ENCODE measurements at places on chromosomes 5 and 9.
A peak's percentile ranks its signal among the peaks of the same experiment; 100 is the strongest.

DNA sequence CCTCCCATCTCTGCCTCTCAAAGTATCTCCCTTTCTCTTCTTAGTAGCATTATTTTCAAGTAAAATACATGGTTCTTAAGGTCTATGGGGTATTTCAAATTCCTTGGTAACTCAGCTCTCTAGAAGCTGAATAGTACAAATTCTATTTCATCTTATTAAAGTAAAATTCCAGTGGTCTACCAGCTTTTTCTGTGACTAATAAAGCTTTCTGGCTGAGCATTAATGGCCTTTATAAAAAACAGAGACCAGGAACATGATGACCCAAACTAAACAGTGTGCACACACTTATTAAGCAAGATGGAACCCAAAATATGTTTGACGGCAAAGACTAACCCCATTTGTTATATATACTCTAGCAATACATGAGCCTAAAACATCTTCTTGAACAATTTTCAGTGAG, 142.6 kb downstream of the OR2K2 start:
- DNase-seq = no peak

- no peak for DNase-seq
Observed at GRCh38 chr9:19022206-19022605, 10.8 kb downstream of the SAXO1 start.

DNA sequence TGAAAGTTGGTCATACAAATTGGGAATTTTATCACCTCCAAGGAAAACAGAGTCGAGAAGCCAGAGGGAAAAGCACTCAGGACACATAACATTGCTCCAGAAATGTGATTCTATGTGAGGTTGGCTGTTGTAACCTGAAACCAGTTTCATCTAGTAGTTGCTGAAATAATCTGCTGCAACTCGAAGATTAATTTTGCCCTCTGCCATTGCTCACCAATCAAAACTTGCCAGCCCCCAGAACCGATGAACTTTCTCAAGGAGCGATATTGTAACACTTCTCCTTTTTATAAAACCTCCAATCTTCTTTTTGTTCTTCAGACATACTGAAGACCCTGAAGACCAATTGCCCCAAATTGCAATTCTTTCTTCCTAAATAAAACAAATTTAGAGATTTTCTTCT, 31.1 kb downstream of the C5orf58 start:
- no peak for DNase-seq

DNA sequence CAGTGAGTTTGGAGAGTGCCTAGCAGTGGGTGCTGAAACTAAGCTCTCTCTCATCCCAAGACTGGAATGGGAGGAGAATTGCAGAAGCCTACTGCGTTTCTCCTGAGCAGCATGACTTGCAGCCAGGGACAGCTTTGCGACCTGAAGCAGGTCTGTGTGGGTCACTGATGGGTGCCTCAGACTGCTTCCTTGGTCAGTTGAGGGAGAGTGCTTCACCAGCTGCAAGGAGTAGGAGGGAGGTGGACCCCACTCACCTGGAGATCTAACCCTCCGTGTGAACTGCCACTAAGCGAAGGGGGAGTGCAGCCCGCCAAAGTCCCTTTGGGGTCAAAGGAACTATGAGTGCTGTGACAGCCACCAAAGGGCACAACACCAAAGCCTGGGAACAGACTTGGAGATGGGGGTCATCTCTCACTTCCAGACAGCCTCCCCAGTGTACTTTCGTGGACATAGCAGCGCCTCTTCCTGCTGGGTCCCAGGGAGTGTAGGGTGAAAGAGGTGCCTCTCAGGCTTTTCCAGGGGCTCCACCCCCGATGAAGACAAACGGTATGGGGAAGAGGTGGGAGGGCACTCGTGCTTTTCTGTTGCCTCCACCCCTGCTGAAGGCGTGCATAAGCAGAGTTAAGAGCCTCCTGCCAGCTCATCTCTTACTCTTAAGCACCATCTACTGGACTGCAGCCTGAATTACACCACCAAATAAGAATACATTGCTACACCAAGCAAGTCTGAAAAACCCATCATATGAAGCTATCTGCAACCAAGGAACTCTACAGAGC, 34.3 kb upstream of the MACIR start:
- DNase-seq = peak; percentile 34

DNA sequence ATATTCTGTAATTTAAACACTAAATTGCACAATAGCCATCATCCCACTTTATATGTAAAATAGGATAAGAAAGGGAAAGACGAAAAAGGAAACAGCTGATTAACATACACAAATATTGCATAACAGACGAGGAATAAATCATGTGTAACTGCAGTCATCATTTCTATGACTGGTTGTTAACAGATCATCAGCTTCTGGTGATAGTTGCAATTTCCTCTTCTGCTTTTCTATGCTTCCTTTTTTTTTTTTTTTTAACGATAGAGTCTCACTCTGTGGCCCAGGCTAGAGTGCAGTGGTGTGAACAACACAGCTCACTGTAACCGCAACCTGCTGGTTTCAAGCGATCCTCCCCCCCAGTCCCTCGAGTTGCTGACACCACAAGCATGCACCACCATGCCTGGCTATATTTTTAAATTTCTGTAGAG, 22.5 kb upstream of the JAKMIP2 start:
- no peak for DNase-seq

DNA sequence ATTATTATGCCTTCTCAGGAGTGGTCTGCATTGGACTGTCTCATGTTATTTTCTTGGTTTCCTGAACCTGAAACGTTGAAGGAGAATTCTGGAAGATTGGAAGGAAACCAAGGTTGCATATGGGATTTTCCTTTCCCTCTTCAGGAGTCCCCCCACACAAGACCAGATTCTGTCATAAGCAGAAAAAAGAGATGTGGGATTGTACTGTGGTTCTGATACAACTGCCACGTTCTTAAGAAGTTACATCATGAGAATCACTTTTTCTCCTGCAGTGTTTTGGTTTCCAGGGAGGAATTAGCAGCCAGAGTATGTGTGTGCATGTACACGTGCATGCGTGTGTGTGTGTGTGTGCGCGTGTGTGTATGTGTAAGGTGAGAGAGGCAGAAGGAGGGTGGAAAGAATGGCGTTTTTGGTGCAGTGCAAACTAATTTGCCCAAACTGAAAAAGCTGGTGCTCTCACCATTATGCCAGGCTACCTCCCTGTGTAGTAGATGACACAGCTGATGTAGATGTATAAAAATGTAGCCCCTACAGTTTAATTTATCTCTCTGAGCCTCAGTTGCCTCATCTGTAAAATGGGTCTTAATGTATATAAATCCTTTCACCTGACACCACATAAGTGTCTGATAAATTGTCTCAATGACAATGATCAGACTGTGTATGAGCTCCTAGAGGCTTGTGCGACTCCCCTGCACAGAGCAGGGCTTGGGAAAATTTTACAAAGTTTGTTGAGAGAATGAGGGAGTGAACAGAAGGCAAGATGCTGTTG, 38.6 kb downstream of the RALGPS1 start:
- peak; percentile 86 for DNase-seq

DNA sequence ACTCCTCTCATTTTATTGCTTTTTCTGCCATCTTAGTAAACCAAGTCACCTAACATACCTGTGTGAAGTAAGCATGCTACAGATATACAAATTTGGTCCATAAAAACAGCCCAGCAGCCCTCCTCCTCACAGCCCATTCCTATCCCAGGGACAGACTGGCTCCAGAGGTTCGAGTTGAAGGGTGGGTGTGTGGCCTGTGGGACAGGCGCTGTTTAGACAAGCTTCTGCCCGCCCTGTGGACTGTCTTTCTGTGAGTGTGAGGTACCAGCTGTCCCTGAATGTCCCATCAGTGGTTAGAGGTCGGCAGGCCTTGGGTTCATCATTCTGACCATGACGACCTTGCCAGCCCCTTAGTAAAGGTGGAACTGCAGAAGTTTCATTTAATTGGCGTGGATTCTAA, 82.0 kb downstream of the WNK2 start:
- no peak for DNase-seq

GRCh38 chr9:115400796-115401195, 282.8 kb upstream of the TNC start:
- peak; percentile 34 for DNase-seq

DNA sequence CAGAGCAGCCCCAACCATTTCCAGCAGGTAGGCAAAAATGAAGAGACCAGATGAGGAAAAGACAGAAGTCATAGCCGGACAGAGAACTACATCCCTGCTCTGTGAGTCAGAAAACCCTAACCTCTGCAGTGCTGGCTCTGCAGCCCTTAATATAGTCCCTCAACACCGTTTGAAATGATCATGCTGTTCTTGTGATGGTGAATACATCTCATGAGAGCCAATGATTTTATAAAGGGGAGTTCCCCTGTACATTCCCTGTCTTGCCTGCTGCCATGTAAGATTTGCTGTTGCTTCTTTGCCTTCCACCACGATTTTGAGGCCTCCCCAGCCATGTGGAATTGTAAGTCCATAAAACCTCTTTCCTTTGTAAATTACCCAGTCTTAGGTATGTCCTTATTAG, 216.8 kb upstream of the RFX3 start:
- no peak for DNase-seq

GRCh38 chr5:121025671-121026070, 561.6 kb downstream of the PRR16 start:
- no peak for DNase-seq

DNA sequence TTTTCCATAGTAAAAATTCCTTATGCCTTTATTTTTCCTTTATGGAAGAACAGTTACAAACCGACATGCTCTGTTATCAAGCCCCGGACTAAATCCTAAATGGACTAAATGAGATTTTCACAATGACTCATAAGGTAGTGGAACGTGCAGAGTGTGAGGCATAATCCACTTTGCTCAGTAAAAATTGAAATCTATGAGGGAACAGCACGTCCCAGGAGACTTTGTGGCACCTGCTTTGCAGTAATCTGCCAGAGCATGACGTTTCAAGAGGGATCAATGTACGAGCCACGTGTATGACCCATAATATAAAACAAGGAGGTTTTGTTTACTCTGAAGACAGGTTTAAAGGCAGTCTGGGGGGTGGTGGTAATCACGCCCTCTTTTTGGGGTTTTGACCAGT, 83.8 kb upstream of the GNA14 start:
- peak; percentile 68 for DNase-seq

GRCh38 chr9:135705376-135705775, 3.4 kb downstream of the KCNT1 start:
- peak; percentile 23 for DNase-seq

GRCh38 chr5:39948867-39949468, 524.2 kb upstream of the DAB2 start:
- DNase-seq = peak; percentile 85

DNA sequence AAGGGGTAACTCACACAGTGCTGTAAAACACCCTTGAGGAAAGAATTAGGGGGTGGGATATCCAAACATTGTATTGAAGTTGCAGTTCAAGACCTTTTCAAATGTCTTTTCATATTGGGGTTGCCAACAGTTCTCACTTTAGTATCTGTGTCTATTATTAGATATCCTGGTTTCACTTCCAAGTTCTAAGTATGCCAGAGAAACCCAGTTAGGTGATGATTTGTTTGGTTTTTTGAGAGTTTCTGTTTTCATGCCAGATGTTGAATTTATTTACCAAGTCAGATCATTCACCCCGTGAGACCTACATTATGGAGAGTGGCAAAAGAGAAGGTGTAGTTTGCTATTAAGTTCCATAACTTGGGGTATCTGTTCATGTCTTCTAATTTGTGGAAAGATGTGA, 64.5 kb downstream of the C9orf152 start:
- DNase-seq = no peak

DNA sequence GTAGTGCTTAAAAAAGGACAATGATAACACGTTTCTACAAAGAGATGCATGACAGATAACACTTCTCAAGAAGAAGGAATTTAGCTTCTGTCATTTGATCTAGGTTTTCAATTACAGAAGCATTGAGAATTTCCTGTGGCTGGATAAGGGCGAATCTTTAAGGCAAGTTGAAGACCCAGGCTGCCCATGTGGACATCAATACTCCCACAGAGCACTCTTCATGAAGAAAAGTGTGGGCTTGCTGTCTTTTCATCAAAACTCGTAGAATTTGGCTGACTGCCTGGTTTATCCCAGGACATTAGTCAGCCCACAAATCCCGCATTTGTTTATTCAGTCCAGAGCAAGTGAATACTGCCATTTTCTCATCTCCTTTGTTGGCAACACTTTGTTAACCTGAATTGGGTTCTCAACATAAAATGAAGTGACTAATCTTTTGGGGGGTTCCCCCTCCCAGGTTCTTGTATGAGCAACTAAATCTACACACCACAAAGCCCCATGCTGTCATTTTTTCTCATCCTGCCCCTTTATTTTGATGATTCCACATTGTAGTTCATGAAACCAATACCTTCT, 43.4 kb upstream of the CDKN2B start:
- peak; percentile 21 for DNase-seq

DNA sequence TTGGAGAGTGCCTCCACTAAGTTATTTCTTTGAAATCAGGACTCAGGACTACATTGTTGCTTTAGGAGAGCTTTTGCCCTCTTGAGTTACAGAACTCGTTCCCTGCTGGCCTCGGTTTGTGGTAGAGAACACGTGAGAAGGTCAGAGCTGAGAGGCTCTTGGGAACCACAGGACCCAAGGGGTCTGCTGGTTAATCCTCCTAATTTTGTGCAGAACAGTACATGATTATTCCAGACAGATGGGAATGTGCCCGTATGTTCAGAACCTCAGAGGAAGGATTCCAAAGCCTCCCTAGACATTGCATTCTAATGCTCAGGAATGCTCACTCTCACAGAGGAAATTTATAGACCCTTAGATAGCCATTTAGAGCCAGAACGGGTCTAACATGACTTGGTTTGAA, 25.2 kb upstream of the BASP1 start:
- DNase-seq = peak; percentile 43

DNA sequence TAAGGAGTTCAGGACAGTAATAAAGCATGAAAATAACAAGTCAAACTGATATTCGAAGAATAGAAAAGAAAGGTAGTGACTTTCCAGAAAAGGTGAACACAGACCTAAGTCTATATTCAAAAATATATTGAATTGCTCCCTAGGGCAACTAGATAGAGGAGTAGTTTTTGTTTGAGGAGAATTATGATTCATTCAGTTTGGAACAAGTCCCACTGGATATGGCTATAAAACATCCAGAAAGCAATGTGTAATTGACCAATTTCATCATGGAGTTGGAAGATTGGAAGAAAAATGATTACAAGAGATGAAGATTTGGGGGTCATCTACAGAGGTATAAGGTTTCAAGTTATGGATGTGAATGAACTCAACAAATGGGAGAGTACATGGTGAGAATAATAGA, 117.5 kb upstream of the ZNF462 start:
- DNase-seq = no peak

DNA sequence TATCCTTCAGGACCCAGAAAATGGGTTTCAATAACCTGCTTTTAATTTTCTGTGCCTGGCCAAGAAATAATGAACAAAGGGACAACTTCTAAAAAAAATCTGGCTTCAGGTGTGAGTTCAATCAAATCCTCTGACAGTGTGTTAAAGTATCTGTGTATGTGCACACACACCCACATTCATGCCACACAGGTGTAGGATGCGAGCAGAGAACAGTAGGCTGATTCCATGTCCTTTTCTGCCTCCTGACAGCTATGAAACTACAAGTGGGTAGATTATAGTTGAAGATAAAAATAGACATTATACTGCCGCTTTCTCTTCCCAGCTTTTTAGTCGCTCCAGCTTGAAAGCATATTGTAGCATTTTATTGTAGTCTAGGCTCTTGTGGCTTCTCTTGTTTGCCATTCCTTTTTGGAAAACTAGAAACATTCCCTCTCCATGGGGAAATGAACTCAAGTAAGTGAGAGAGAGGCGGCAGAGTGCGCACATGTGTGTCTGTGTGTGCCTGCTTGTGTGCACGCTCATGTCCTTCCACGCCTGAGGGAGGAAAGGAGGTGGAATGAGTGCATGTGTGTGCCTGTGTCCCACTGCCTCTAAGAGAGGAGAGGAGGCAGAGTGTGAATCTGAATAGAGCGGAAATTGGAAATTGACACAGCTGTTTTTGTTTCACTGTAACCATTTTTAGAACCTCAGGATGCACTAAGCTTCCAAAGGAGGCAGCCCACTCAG, 273.0 kb downstream of the ELAVL2 start:
- DNase-seq = no peak

GRCh38 chr9:102507044-102507687, 488.0 kb upstream of the CYLC2 start:
- no peak for DNase-seq

Measured in tongue (tissue), 3 donors.